ENCODE measurements at places on chromosomes 7 and 10.

DNA sequence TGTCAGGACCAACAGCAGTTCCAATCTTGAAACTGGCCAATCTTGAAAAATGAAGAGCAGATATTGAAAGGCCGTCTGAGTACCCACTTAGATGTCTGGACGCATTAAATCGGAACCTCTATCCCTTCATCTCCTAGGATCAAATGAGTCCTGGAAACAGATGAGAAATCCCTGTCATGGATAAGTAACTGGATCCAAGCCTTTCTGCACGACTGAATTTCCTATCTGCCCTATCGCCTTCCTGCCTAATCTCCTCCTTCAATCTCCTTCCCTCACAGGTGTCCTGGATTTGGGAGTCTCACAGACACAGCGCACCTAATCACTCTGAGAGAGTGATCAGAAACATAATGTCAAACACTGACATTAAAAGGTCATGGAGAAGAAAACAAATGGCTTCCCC is 245.2 kb upstream of the PRSS58 start:
- DNase-seq: no peak

DNA sequence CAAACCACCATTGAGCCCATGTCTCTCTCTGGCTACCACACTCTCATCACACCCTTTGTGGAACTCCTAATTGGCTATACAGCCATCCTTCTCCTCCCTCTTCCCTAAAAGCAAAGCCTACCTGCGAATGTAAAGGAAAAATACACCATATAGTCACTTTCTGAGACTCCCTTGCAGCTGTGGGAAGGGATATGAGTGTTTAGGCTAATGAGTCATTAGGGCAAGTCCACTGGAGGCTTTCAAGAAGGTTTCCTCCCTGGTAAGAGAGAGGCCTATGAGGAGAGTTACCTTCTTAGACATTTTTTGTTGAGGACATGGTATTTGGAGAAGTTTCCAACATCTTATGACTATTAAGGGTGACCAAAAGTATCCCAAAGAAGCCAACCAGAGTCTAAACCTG is 4.1 kb upstream of the TMEM243 start:
- DNase-seq: no peak

- no peak for DNase-seq
Measured at GRCh38 chr10:59970396-59971368, 64.3 kb upstream of the CCDC6 start.

DNA sequence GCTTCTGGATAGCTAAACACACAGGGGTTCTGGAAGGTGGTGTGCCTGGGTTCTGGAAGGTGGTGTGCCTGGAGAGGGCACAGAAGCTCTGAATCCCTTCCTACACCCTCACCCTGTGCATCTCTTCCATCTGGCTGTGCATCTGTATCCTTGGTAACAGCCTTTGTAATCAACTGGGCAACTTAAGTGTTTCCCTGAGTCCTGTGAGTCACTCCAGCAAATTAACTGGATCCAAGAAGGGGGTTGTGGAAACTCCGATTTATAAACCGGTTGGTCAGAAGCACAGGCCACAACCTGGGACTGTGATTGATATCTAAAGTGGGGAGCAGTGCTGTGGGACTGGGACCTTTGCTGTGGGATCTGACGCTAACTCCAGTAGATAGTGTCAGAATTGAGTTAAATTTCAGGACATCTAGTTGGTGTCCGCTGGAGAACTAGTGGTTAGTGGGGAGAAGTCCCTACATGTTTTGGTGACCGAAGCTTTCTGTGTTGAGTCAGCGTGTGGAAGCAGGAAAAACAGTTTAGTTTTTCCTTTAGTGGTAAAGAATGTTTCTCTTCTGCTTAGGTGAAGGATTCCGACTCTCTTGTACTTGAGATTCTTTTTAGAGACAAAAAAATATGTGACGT is 228.1 kb downstream of the BMPER start:
- no peak for DNase-seq

DNA sequence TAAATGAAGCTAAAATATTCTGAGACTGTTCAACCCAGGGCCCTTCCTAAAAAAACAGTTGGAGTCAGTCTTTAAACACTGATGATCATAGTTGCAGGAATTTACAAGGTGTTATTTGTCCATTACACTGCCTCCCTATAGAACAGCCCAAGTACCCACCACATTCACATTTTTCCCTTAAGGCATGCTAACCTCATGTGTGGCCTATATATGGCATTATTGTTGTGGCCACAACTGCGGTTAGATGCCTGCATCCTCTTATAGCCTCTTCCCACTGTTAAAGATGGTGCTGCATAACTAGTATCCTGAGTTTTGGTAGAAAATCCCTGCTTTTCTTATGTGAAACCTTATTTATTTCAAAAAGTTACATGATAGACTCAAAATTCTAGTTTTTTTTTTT is 287.9 kb upstream of the SEMA3A start:
- no peak for DNase-seq

DNA sequence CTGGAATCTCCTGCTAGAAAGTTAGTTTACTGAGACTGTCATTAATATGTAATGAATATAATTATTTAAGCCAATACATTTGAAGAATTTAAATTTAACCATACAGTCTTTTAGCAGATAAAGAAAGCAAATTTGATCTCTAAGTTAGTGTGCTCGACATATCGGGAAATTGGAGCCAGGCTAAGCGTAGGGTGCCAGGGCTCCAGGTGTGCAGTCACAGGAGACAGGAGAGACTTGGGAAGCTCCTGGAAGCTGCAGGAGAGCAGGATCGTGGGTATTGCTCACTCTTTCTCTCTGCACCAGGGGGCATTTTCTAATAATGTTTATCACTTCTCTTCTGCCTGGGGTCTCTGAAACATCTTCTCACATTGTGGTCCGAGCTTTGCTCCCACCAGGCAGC is 342.0 kb upstream of the ANKRD30A start:
- no peak for DNase-seq

DNA sequence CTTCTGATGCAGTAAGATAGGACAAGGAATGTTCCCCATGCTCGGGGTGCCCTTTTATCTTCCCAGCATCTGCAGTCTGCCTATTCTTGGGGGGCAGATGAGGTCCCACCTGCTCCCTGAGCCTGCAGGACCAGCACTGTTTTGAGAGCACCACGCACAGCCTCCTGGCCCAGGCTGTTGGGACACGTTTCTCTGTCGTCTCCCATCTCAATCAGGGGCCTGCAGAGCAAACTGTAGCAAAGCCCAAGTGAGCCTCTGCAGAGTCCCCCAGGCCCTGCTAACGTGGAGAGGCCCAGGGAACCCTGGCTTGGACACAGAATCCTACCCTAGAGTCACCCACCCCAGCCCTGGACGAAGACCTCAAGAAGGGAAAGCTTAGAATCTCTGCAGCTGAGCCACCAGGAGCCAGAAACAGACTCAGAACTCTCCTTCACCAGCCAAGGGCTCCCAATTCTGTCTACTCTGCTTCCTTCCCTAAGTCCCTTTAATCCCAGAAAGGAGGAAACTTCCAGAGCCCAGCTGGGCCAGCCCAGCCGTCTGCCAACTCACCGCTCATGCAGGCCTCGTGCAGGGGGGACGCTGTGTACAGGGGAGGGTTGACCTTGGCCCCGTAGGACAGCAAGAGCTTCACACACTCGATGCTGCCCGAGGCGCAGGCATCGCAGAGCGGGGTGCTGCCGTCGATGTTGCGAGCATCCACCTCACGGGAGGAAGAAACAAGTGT is 15.6 kb downstream of the ASB13 start:
- no peak for DNase-seq

DNA sequence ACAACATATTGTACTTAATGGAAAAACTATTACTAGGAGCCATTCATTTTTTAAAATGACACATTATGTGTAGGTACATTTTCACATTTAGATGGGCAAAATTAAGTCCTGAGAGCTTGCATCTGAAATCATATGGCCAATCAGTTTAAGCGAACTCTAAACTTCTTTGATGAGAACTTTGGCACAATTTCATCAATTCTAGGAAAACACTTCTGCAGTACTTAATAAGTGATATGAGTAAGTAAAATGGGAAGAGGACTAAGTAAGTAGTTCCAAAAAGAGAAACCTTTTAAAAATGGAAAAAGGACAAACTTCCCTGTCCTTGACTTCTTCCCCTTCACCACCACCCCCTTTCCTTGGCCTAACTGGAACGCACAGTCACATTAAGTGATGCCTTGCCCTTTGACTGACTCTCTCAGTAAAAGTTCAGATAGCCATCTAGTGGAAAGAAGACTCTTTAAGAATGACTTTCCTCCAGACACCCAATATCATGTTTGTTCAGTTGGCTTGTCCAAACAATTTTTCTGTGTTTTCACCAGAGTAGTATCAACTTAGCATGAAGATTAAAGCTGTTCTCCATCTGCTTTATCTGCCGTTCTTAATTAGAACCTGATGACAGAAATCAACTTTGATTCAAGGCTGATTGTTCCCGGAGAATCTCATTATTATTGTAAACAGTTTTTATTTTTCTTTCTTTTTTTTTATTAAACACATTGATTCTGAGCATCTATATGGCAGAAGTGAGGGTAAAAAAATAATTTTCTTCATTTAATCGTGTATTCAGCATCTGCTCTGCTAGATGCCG is 45.1 kb downstream of the CNNM2 start:
- DNase-seq: no peak

GRCh38 chr10:23614483-23614882 is 175.6 kb downstream of the OTUD1 start:
- no peak for DNase-seq

DNA sequence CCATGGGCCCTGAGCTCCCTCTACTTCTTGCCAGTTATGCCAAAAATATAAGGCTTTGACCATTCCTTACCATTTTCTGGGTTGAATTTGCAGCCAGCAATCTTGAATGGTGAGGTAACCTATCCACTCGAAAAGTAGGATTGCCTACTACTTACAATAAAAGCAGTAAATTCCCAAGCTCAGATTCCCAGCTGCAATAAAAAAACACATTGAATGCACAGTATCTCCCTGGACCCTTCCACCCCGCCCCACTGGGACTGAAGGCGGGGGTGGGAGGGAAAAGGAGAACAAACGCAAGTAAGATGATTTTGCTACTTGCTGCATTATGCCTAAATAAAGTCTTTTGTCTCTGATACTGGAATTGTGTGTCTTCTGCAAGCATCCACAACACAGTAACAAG is 301.9 kb downstream of the HGF start:
- DNase-seq: no peak

DNA sequence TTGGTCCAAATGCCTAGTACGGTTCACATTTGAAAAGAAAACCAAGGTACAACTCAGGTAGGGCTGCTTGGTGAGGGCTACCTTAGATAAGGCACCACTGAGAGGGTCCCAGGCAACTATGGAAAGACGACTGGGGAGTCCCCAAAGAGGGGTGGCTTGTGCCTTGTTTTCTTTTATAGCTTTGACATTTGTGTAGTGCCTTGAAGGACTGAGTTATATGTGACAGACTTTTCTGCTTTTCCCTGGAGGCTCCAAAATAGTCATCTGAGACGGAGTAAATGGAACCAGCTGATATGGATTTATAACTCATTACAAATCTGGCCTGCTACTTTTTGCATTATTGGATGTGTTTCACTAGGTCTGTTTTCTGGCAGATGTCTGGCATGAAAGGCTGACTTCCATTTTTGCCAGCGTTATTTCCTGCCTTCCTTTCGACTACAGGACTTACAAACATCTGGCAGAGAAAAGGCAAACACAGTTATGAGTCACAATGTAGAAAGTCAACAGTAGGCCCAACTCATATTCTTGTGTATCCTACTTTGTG is 88.2 kb upstream of the IMMP2L start:
- no peak for DNase-seq

GRCh38 chr7:101154693-101155102 is 422 bp downstream of the AP1S1 start:
- DNase-seq: no peak

- no peak for DNase-seq
Measured at GRCh38 chr7:129777993-129778769, 166.7 kb downstream of the NRF1 start.

DNA sequence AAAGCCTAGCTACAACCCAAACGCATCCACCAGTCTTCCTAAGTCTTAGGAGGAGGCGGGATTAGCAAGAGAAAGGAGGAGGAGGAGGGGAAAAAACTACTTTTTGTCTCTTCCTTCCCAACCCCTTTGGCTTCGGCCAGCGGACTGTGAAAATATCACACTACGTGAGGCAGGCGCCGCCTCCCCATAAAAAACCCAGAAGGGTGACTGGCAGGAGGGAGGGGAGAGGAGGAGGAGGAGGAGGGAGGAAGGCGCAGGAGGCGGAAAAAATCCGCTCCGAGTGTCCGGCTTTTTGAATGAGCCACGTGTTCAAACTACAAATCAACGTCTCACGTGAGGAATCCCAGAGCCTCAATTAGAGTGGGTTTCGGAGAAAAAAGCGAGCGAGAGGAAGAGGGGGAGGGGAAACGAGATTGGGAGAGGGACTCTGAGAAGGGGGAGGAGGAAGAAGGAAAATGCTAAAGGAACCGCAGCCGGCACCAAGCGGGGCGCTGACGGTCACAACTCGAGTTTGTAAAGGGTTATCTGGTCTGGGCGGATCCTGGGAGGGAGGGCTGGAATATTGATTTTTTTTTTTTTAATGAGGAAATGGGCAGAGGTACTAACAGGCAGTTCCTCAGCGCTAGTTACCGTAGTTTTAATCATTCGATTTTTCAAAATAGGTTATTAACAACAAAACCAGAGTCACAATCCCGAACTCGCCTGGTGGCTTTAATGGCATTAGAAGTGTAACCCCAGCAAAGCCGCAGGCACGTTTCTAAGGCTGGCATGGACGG is at the start of gene IGF2BP3:
IGF2BP3 (minus strand) TSS at position 162 of the 776 bp plus-strand sequence. CDS start 381 bp downstream, outside the sequence.
- DNase-seq: peak; percentile 98

DNA sequence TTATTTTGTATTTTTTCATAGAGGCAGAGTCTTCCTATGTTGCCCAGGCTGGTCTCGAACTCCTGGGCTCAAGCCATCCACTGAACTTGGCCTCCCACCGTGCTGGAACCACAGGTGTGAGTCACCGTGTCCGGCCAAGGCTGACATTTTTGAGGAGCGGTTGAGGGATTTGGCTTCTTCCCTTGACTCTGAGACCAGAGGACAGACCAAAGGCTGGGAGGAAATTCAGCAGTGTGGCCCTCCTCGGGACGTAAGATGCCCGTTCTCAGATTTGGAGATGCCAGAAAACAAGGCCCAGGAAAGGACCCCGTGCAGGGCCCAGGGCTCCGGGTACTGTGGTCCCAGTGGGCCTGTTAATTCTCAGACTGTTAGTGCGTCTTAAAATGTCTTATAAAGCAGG is 146.2 kb downstream of the WDR37 start:
- no peak for DNase-seq

GRCh38 chr10:992467-992866 is 4.2 kb downstream of the GTPBP4 start:
- DNase-seq: no peak
